ENCODE measurements at places on chromosomes 6 and 20.
A peak's percentile ranks its signal among the peaks of the same experiment; 100 is the strongest.

- DNase-seq = no peak
Observed at GRCh38 chr6:20415712-20416454, 14.2 kb downstream of the E2F3 start.

GRCh38 chr6:166862978-166863530 lies 93.3 kb downstream of the RNASET2 start:
- DNase-seq = no peak

GRCh38 chr6:63816982-63817436 lies 181.4 kb downstream of the PHF3 start:
- no peak for DNase-seq

DNA sequence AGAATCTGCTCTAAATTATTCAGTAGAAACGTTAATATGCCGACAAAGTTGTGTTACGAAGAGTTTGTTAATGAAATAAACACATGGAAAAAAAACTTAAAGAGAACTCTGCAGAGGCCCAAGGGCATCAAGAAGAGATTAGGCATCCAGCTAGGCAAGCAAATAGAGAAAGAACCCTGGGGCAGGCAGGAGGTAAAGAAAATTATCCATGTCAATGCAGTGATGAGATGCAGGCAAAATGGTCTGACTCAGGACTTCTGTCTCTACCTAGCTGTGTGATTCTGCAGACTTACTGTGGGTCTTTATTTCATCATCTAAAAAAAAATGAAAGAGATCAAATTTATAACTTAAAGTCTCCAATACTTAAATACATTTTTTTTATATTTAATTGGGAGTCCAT lies 448.0 kb downstream of the HAO1 start:
- DNase-seq = no peak

DNA sequence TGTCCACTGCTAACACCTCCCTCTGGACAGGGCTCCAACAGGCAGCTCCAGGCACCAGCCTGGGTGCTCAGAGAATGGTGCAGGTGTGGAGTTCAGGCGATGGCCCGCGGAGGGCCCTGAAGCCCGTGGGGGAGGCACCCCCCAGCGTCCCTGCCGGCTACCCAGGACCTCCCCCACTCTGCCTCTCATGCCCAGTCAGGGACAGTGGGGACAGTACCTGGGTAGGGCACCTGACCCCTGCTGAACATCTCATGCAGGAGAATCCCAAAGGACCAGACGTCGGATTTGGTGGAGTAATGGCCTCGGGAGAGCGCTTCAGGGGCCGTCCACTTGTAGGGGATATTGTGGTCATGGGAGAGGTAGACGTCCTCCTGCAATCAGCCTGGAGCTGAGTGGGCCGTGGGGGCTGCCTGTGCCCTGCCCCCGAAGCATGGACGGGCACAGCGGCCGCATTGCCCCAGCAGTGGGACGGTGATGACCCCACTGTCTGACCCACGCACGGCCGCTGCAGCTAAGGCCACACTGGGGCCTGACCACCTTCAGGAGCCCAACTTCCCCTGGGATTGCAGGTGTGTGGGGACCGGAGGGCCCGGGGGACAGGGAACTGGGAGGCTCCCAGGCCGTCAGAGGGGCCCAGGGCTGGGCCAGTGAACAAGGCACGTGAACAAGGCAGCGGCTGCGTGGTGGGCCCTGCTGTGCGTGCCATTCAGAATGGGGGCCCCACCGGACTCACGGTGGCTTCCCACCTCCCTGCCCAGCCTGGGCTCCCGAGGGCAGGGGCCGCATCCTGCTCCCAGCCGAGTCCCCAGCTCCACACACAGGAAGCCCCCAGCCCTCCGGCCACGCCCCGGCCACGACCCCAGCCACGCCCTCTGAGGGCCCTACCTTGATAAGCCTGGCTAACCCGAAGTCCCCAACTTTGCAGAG lies 7.1 kb downstream of the PTK6 start:
- no peak for DNase-seq

- no peak for DNase-seq
Observed at GRCh38 chr6:124723671-124724070, 238.6 kb upstream of the RNF217 start.

DNA sequence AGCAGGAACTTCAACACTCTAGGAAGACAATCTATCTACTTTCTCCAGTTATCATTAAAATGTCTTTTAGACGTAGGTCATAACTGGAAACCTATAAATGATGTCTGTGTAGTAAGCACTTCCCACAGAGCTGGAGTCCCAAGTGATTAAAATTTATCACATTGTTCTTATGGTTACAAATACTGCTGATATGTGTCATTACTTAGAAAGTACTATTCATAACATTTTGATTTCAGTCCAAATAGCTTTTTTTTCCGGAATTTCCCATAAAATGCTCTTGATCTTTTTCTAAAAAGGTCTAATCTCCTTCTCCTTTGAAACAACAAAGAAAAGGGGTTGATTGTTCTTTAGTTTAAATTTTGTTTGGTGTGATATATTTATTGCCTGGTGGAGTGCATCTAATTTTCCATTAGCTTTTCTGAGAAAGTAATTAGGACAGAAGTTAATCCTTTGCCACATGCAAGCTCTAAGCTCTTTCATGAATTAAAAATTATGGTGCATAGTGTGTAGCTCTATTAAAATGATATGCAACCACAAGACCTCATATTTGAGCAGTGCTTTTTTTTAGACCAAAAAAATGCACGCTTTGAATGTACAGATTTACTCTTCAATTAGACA lies 132.7 kb upstream of the TCF21 start:
- DNase-seq = peak; percentile 64

DNA sequence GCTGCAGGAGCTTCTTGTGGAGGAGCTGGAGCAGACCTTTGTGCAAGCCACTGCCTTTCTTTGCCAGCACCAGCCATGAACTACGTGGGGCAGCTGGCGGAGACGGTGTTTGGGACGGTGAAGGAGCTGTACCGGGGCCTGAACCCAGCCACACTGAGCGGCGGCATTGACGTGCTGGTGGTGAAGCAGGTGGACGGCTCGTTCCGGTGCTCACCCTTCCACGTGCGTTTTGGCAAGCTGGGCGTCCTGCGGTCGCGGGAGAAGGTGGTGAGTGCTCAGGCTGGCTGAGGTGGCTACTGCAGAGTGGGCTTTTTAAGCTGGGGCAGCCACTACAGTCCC lies 5.1 kb downstream of the LPIN3 start:
- DNase-seq = no peak

DNA sequence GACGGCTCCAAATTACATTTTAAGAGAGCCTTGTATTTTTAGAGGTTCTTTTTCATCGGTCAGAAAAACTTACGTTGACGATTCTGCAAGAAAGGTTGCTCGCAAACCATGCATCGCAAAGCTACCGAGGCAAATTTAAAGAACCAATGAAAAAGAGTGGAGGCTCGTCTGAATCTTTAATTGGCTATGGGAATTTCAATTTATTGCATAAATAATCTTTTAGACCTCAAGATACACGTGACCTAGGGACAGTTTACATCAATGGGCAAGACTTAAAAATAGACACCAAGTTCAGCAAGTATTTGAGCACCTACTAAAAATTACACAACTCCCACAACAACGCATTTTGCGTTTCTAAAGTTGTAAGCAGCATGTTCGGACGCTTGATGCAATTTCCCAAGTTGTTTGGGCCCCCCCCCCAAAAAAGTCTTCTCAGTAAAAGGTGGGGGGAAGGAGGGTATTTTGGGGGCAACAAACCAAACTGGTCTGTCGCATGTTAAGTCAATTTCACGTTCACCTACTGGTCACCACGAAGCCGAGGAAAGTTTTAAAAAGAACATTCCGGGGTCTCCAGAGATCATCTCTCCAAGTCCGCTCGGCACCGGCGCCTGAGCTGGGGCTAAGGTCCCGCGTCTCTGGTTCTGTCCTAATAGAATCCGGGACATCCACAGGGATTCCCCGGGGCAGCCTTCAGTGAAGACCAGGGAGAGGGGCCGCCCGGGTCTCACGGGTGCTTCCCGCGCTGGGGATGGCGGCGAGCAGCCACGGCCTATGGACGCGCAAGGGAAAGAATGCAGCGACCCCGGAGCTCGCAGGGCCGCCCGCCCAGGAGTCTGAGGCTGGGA lies 851 bp downstream of the SNX5 start:
- no peak for DNase-seq

GRCh38 chr6:138086573-138087196 lies 20.5 kb downstream of the PERP start:
- no peak for DNase-seq

- no peak for DNase-seq
Observed at GRCh38 chr20:23926526-23926880, 47.0 kb upstream of the CST5 start.

DNA sequence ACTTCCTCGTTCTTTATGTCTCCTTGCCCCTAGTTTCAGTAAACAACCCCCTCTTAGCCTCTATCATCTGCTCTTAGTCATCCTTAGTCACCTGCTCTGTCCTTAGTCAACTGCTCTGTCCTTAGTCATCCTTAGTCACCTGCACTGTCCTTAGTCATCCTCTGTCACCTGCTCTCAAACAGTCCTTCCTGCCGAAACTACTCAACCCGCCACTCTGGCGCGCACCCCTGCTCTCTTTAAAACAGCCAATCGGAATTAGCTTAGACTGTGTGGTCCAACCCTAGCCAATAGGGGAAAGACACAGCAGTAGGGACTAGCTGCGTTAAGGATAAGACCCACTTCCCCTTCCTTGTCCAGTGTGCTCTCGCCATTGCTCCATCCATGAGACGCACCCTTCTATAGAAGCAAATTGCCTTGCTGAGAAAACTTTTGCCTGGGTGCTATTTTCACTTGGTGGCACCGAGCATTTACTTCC lies 73.9 kb downstream of the BACH2 start:
- DNase-seq = no peak

DNA sequence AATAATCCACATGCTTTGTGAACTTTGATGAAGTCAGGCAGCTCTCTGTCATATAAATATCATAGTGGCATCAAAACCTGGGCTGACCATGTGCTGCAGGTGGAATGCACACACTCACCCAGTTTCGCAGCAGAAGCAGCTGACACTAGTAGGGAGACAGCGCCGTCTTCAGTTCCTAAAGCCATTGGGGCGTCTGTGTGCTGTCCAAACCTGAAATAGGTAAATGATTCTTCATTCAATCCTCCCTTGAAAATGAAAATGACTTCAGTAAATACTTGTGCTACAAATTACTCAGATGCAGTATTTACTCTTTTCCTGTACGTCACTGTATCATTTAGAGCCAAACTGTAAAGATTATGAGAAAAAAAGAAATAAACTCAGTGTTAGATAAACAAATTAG lies 127.5 kb downstream of the EYA4 start:
- no peak for DNase-seq

- no peak for DNase-seq
Observed at GRCh38 chr6:43570876-43571441, 4.9 kb downstream of the XPO5 start.

GRCh38 chr6:141265756-141266623 lies 866.7 kb upstream of the GJE1 start:
- no peak for DNase-seq

DNA sequence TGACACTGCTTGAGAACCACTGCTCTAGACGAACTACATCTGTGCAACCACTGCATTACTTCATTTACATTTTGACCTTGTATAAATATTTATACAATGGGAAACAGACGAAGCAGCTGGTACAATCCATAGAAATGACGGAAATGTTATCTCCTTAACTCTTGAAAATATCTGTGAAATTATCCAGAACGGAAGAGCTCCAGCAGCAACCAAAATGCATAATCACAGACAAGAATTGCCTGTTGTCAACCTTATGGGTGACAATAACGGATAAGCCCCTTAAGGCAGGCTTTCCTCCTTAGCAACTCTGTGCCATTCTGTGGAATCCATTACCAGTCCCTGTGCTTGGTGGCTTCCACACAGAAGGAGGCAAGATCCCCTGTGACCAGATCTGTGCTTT lies 115.4 kb downstream of the DTNBP1 start:
- no peak for DNase-seq

DNA sequence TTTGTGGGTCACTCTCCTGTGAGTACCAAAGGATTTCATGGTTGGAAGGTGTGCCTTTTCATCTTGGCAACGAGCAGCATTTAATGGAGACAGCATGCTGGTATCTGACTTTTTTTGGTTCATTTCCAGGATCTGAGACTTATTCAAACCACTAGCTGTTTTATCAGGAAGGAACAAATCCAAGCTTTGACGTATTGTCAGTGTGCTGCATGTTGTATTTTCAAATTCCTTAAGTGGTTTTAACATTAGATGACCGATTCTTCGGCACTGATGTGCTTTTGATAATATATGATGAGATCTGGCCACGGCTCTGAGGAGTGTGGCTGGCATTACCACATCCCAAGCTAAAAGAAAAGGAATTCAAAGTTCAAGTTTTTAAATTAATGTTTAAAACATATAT lies 6.4 kb downstream of the RMND1 start:
- DNase-seq = no peak

GRCh38 chr6:165984729-165985275 lies 182.8 kb downstream of the TBXT start:
- DNase-seq = no peak

DNA sequence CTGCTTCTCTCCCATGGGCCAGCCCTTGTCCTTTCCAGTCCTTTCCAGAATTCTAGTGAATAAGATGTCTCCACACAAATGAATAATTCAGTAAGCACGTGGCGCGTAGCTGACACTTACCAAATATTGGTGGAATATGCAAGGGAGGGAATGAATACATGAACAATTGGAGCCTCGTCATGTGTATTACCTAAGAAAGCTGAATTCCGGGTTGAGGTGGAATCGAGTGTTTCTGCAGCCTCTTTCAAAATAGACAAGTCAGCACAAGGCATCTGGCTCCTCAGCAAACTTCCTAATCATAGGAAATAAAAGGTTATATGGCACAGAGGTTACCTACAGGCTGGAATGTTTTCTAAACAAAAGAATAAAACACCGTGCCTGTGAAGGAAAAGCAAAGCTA lies 47.0 kb upstream of the NT5E start:
- no peak for DNase-seq

GRCh38 chr6:162438980-162439379 lies 288.6 kb downstream of the PRKN start:
- no peak for DNase-seq

DNA sequence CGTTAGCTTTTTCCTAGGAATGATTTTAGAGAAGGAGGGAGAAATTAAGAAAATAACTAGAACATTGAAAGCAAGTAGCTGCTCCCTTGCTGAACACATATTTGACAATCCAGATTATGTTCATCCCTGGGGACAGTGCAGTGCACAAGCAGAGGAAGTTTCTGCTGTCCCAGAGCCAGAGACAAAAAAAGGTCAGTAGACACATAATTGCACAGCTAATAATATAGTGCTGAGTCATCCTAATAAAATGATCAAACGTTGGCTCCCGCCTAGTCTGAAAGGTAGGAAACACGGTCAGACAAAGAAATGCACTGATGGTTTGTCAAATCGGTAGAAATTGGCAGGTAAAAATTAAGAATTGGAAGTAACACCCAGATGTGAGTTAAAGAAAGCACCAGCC lies 21.7 kb upstream of the SSTR4 start:
- DNase-seq = no peak

DNA sequence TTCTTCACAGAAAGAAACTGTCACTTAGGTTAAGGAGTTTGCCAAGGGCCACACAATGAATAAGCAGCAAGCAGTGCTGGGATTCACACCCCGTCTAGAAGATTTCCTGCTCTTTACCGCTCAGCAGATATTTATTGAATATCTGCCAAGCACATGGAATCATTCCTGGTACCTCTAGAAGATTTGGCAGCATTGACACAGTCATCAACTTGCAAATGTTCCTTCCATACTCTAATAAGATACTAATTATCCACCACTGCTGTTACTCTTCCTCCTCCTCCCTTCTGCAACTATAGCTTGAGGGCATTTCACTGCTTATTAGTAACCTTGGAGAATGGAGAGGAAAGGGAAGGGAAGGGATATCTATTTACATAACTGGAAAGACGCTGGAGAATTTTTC lies 13.0 kb downstream of the MOXD1 start:
- no peak for DNase-seq

- DNase-seq = no peak
Observed at GRCh38 chr20:276620-277495, 13.7 kb downstream of the C20orf96 start.
